ENCODE measurements at places on chromosomes 6 and 20. TPM values are rescaled to one million over a fixed set of nuclear protein-coding genes. Genes with fewer than 3 reads are reported as not detected.

- H3K36me3 ChIP-seq: no peaks in the 10 kb centered on the region
- no peak for DNase-seq
- H3K27ac ChIP-seq: no peak overlapping the region
- no peak overlapping the region for H3K4me3 ChIP-seq
These were observed 32.8 kb downstream of the CD40 start for GRCh38 chr20:46150943-46151342.

DNA sequence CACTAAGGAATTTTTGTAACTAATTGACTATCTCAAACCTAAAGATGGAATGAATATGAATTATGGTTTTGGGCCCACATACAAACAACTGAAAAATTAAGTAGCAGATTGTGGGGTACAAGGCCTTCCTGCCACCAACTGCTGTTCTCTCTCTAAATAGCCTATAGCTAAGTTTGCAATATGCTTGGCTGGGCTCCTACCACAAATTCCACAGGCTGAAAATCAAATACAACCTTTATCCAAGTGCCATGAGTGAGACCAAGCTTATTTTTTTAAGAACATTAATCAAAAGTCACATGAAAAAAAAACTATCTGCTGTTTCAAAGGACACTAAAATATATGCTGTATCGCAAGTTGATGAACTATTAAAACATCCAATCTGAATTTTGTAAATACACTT lies 52.1 kb downstream of the TENT5A start:
- no peaks in the 10 kb centered on the region for H3K27me3 ChIP-seq
- H3K4me3 ChIP-seq: no peak overlapping the region
- H3K4me1 ChIP-seq: no peaks in the 10 kb centered on the region
- H3K27ac ChIP-seq: no peak overlapping the region

DNA sequence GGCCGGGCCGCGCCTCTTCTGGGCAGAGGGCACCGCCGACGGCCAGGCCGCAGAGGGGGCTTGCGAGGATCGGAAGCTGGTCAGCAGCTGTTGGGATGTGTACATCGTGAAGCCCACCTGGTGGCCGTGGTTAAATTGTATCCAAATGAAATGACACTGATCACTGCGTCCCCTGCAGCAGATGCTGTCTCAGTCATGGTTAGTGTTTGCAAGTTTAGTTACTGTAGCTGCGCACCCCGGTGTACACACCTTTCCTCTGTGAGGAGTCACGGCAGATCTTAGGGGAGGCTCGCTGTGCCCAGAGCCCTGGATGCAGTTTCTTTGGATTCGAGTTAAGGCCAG lies 653 bp downstream of the NAA20 start:
- H3K27me3 ChIP-seq: no peaks in the 10 kb centered on the region
- DNase-seq: peak; percentile 9
- H3K27ac ChIP-seq: peak overlapping the region; percentile 89

- no peaks in the 10 kb centered on the region for H3K36me3 ChIP-seq
- H3K4me1 ChIP-seq: no peaks in the 10 kb centered on the region
- H3K4me3 ChIP-seq: no peak overlapping the region
- no peak for DNase-seq
These were observed 7.8 kb downstream of the ENPP3 start for GRCh38 chr6:131644921-131645320.

DNA sequence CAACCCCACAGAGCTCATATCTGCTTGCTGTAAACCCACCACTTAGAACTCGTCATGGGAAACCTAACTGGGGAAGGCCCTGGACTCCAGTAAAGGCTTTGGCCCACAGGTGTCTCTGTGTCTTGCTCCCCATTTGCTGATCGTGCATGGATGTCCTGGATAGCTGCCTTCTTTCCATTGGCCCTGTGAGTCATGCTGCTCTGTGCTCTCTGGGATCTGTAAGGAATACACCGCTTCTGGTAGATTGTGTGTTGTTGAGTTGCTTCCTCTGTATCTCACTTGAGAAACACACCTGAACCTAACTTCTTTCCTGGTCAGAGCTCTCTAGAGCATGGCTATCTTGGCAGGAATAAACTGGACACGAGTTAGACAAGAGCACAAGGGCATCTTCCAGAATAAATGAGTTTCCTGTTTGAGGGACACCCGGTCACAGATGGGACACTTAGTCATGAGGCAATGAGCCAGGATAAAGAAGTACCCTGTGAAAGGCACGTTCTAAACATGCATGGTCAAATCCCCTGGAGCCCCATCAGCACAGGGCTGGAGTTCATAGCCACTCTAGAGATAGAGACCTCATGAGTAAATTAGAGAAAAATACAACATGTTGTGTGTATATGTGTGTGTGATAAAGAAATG lies 99.6 kb upstream of the TMEM170B start:
- no peak overlapping the region for H3K4me3 ChIP-seq
- peak; percentile 47 for DNase-seq
- no peaks in the 10 kb centered on the region for H3K27me3 ChIP-seq
- H3K4me1 ChIP-seq: peaks cover 13% of the 10 kb centered on the region
- H3K36me3 ChIP-seq: no peaks in the 10 kb centered on the region

The FAM209B gene
- 0.17 TPM for polyA plus RNA-seq

The SLC32A1 gene
- polyA plus RNA-seq: not detected

All from fibroblast of lung (primary cell).